Hematopoietic multipotent progenitor cell treated with erythropoietin and hydrocortisone succinate and interleukin-3 and kit ligand, for 15 days (in vitro differentiated cells): ENCODE measurements at places on chromosomes 1 and 21.

- no peak for DNase-seq
Measured at GRCh38 chr21:31772674-31773555, 41.0 kb upstream of the SCAF4 start.

DNA sequence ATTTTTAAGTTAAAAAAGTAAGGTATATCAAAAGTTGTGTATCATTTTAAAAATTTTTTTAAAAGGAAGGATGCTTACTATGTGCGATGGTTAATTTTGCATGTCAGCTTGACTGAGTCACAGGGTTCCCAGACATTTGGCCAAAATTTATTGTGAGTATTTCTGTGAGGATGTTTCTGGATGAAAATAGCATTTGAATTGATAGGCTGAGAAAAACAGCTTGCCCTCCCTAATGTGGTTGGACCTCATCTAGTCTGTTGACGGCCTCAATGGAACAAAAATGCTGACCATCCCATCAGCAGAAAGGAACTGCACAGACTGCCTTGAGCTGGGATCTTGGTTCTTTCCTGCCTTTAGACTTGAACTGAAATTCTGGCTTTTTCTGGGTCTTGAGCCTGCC lies 724.5 kb downstream of the NCAM2 start:
- DNase-seq: no peak

DNA sequence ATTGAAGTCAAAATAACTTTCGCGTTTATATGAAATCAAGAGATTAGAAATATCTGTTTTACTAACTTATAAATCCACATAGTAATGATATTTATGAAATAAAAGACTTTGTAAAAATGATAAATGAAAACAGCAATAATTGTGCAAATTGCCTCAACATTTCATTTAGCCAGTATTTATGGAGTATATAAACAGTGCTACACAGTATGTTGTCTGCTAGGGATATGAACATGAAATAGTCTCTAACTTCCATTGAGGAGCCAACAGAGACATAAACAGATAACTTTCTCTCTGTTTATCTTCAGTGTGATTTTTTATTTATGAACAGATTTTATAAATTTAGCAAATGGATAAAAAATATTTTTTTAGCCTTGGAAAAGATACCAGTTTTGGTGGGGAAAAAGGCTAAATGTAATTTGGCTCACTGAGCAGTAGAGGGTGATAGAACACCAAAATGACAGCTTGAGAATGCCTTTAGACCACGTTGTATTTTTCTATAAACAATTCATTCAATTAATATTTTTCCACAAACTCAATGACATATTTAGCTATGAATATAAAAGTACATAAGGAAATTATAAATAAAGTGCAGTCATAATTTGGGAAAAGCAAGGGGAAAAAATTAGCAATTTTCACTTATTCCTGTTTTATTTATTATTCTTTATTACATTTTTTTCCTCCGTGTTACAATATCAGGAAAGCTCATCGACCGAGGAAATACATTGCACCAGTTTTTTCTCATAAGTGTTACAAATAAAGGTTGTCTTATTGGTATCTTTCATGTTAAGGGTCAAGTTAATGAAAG lies 47.5 kb upstream of the EEIG2 start:
- peak; percentile 53 for DNase-seq

GRCh38 chr1:108893141-108893530 lies 16.4 kb downstream of the GPSM2 start:
- no peak for DNase-seq

DNA sequence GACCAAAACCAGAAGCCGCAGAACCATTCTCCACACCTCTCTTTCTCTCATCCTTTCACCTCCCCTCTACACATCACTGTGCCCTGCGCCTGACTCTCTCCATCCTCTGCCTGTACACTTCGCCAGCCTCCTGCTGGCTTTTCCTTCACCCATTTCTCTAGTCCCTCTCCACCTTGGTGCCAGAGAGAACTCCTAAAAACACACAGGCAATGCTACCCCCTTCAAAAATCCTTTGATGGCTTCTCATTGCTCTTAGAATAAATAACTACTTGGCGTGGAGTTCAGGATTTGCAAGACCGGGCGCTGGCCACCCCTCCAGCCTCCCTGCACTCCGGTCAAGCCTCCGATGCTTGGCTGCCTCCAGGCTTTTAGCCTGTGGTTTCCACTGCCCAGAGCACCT lies 8.6 kb downstream of the CRABP2 start:
- DNase-seq: no peak

GRCh38 chr1:215181518-215181917 lies 99.0 kb downstream of the KCNK2 start:
- no peak for DNase-seq

GRCh38 chr1:41958015-41958673 lies 39.4 kb upstream of the HIVEP3 start:
- no peak for DNase-seq

- no peak for DNase-seq
Measured at GRCh38 chr1:71621785-71622184, 541.0 kb upstream of the ZRANB2 start.

- no peak for DNase-seq
Measured at GRCh38 chr21:42363312-42363711, 3.0 kb downstream of the TFF1 start.

DNA sequence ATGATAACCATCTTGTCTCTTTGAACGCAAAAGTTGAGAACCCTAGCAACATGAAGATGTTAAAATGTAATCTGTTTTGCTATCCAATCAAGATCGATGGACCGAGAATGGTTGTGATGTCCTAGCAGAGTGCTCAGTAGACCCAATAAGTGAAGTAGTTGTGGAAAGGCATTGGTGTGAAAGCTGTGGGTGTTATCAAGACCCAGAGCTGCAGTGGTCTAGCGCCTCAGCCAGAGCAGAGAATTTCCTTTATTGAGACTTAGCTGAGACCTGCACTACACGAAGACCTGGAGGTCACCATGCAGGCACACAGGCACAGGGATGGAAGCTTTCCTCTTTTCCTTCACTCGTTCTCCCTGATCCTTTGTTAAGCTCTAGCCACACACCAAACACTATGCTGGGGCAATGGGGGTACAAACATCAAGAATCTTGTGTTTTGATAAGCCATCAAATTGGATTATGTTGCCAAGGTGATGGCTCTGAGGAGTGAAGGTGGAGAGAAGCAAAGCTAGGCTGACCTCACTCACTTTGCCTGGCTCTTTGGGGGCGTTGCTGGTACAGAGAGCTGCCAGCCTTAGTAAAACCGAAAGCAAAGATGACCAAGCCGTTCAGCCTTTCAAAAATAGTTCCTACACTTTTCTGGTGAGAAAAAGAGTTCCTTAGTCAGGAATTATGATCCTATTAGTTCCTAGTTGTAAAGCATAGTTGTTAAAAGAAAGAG lies 24.1 kb downstream of the METTL13 start:
- DNase-seq: no peak

DNA sequence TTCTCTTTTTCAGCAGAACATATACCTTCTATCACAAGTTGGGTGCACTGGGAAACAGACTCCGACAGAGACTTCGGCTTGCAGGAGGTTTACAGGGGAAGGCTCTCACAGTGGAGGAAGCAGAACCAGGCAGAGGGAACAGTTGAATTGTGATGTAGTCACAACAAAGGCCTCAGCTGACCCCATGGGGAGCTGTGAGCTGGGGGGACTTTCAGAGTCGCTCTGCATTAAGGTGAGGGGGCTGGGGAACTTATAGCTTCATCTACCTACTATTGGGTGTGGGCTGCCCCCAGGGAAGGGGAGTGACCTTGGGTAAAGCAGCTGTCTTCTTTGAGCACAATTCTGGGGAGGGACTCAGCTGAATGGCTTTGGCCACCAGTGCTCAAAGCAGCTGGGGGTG lies 94.9 kb upstream of the POU3F1 start:
- DNase-seq: no peak

DNA sequence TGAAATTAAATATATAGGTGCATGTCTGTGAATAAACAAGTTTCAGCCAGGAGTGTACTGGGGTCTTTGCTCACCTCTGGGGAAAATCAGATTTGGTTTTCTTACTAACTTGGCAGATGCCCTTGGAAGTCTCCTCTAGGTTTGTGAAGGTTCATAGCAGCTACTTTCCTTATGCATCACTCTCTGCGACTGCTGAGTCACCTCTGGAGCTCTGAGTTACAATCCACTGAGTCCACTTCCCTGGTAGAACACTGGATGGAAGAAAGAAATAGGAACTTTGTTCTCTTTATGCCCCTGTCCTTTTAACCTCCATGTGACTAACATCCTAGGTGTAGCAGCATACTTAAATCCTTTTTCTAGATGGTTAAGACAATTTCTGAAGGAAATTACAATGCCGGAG lies 4.4 kb upstream of the FASLG start:
- no peak for DNase-seq

- no peak for DNase-seq
Measured at GRCh38 chr1:179883040-179883744, 1.1 kb downstream of the TOR1AIP1 start.

DNA sequence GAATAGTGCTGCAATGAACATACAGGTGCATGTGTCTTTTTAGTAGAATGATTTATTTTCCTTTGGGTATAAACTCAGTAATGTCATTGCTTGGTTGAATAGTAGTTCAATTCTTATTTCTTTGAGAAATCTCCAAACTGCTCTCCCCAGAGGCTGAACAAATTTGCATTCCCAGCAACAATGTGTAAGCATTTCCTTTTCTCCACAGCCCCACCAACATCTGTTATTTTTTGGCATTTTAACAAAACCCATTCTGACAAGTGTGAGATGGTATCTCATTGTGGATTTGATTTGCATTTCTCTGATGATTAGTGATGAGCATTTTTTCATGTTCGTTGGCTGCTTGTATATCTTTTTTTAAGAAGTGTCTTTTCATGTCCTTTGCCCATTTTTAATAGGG lies 21.9 kb upstream of the EEIG2 start:
- no peak for DNase-seq

DNA sequence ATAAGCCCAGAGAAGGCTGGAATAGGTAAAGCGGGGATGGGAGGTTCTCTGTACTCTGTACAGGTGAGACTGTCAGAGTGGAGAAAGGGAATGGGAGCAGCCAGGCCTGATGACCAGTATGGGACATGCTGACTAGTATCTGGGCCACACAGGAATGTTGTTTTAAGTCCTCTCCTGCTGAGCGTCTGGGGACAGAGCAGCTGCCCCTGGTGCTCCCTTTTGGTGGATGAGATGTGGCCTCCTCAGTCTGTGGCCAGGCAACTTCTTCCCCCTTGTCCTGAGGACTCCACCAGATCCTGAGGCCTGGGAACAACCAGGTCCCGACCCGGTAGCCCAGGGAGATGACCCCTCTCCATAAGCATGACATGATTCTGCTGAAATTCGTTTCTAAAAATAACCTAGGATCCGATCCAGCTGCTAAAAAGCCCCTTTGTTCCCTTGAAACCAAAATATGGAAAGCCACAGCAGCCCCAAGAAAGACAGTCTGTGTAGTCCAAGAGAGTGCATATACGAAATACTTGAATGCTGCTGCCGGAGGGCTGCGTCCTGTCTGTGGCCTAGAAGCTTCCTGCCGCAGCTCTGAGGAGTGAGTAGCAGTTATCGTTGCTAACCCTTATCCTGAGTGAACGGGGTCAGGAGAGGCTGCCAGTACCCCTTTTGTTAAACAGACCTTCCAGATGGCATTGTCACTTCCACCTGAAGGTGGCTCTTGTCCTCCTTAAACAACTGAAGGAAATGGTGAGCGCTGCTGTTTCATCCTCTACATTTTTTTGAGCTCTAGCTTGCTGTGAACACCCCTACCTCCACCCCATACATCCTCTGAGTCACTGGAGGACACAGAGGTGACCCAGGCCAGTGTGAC lies 47.1 kb downstream of the ATP2B4 start:
- peak; percentile 76 for DNase-seq

DNA sequence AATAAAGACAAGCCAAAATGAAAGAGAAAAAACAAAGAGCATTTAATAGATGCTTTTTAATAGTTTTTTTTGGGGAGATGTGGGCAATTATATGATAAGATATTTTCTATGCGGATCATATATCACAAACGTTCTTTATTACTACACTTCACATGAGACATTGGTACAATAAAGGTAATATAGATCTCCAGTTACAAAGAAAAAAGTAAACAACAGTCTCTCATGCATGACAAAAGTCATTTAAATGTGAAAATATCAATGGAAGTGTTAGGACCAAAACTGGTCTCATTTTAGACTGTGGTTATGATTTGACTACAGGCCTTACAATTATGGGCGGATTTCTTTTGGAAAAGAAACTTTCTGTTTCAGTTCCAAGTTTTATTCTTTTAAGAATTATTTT lies 687.0 kb downstream of the ADGRL2 start:
- DNase-seq: no peak

DNA sequence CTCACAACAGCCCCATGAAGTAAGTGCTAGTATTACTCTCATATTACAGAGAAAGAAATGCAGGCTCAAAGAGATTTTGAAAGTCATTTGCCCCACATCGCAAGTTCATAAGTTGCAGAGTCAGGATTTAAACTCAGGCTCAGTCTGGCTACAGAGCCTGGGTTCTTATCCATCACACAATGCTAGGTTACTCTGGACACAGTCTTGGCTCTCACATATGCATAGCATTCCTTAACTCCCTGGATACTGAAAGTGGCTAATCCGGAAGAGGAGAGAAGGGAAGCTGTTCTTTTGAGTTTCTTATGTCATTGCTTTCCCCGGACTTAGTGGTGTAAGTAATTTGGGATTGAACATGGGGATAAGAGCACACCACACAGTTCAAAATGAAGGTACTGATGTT lies 357.4 kb upstream of the PLXNA2 start:
- no peak for DNase-seq

GRCh38 chr1:164054331-164054730 lies 504.7 kb upstream of the PBX1 start:
- DNase-seq: no peak

- no peak for DNase-seq
Measured at GRCh38 chr1:186681801-186682200, 1.6 kb upstream of the PTGS2 start.

DNA sequence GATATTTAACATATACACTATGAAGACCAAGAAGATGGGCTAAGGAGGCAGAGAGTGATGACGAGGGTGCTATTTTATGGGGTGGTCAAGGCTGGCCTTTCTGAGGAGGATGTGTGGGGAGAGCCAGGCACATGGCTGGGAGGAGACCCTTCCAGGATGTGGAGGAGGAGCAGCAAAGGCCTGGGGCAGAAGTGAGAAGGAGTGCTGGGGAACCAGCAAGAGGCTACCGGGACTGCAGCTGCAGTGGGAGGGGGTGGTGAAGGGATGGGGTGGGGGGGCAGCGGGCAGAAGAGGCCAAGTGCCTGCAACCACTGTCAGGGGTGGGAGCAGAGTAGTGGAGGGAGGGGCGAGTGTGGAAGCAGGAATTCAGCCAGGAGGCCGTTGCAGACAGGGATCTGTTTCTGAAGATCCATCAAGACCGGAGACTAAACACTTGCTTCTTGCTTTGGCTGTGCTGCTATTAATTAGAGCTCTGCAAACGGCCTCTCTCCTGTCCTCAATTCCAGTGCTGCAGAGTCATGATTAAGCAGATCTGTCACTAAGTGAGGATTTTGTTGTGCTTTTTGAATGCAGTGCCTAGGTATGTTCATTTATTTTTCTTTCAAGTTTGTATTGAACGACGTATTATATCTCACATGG lies 89.9 kb downstream of the IER5 start:
- DNase-seq: no peak

- DNase-seq: no peak
Measured at GRCh38 chr1:153437236-153437635, 20.9 kb downstream of the S100A7A start.

GRCh38 chr1:104387716-104388508 lies 638.2 kb downstream of the AMY1C start:
- DNase-seq: no peak

GRCh38 chr1:244041466-244042120 lies 9.5 kb upstream of the ZBTB18 start:
- no peak for DNase-seq

- DNase-seq: peak; percentile 5
Measured at GRCh38 chr1:91883470-91883869, 2.5 kb downstream of the TGFBR3 start.
